CD4-positive, alpha-beta T cell (primary cell): ENCODE measurements at places on chromosomes 4 and X.

GRCh38 chrX:42920752-42921151 lies 142.8 kb upstream of the PPP1R2C start:
- no peaks in the 10 kb centered on the region for H3K36me3 ChIP-seq
- no peak overlapping the region for H3K4me3 ChIP-seq
- DNase-seq = no peak
- no peaks in the 10 kb centered on the region for H3K4me1 ChIP-seq
- H3K27me3 ChIP-seq = no peaks in the 10 kb centered on the region
- H3K27ac ChIP-seq = no peak overlapping the region

GRCh38 chrX:110346681-110347080 lies 12.0 kb upstream of the RTL9 start:
- H3K27ac ChIP-seq = no peak overlapping the region
- no peaks in the 10 kb centered on the region for H3K27me3 ChIP-seq
- H3K4me3 ChIP-seq = no peak overlapping the region
- no peaks in the 10 kb centered on the region for H3K36me3 ChIP-seq

- no peaks in the 10 kb centered on the region for H3K4me1 ChIP-seq
- no peaks in the 10 kb centered on the region for H3K36me3 ChIP-seq
- H3K27me3 ChIP-seq = no peaks in the 10 kb centered on the region
- H3K4me3 ChIP-seq = no peak overlapping the region
- no peak for DNase-seq
- H3K27ac ChIP-seq = no peak overlapping the region
Measured at GRCh38 chrX:67426946-67427345, 116.9 kb upstream of the AR start.

GRCh38 chr4:36027203-36027602 lies 217.1 kb downstream of the ARAP2 start:
- H3K27ac ChIP-seq = no peak overlapping the region
- no peak for DNase-seq
- no peaks in the 10 kb centered on the region for H3K36me3 ChIP-seq
- H3K27me3 ChIP-seq = no peaks in the 10 kb centered on the region

GRCh38 chr4:168995537-168996295 lies 14.3 kb downstream of the CBR4 start:
- H3K36me3 ChIP-seq = peaks cover 11% of the 10 kb centered on the region
- no peak for DNase-seq
- H3K4me1 ChIP-seq = no peaks in the 10 kb centered on the region

GRCh38 chr4:53365121-53365485 lies 758 bp downstream of the SCFD2 start:
- no peaks in the 10 kb centered on the region for H3K27me3 ChIP-seq
- DNase-seq = no peak
- no peaks in the 10 kb centered on the region for H3K36me3 ChIP-seq
- peak overlapping the region; percentile 77 for H3K27ac ChIP-seq
- H3K4me1 ChIP-seq = peaks cover 33% of the 10 kb centered on the region

GRCh38 chr4:123832173-123833026 lies 435.8 kb downstream of the SPRY1 start:
- H3K36me3 ChIP-seq = no peaks in the 10 kb centered on the region
- H3K27me3 ChIP-seq = no peaks in the 10 kb centered on the region
- no peak overlapping the region for H3K4me3 ChIP-seq
- no peaks in the 10 kb centered on the region for H3K4me1 ChIP-seq
- no peak overlapping the region for H3K27ac ChIP-seq

- H3K4me3 ChIP-seq = no peak overlapping the region
- H3K27ac ChIP-seq = no peak overlapping the region
- peaks cover 6% of the 10 kb centered on the region for H3K4me1 ChIP-seq
- no peaks in the 10 kb centered on the region for H3K36me3 ChIP-seq
Measured at GRCh38 chr4:82124932-82125786, 248.6 kb downstream of the HNRNPD start.

DNA sequence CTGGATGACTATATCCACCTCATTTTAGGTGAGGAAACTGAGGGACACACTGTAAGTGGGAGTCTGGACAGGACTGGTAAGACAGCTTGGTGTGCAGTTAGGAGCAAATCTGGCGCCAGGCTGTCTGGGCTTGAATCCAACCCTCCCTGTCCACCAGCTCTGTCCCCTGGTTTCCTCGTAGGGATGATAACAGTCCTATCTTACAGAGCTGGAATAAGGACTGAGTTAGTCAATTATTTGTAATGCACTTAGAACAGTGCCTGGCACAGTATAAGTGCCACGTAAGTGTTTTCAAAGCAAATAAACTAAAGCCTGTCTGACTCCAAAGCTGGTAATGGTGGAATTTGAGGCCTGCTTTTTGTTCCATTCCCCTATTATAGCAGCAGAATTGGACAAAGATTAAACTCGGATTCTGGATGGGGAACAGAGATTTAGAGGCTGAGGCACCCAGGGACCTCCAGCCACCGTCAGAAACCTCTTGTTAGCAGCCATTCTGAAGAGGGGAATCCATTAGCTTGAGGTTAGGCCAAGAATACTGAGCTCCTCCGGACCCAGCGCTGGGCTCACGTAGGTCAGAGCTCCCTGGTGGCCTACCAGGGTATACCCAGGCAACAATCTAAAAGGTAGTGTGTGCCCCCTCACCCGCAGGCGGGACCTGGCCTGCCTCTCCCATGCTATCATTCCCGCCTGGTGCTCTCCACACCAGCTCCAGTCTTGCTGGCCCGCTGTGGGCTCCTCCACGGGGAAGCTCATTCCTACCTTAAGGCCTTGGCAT lies 102.1 kb downstream of the UCHL1 start:
- H3K4me3 ChIP-seq = no peak overlapping the region
- H3K27ac ChIP-seq = no peak overlapping the region
- no peaks in the 10 kb centered on the region for H3K36me3 ChIP-seq
- no peak for DNase-seq
- H3K4me1 ChIP-seq = no peaks in the 10 kb centered on the region

GRCh38 chr4:55181010-55182005 lies 55.9 kb upstream of the KDR start:
- H3K36me3 ChIP-seq = no peaks in the 10 kb centered on the region
- no peaks in the 10 kb centered on the region for H3K4me1 ChIP-seq
- no peak overlapping the region for H3K27ac ChIP-seq
- H3K27me3 ChIP-seq = peaks cover 1% of the 10 kb centered on the region
- H3K4me3 ChIP-seq = no peak overlapping the region
- DNase-seq = no peak

DNA sequence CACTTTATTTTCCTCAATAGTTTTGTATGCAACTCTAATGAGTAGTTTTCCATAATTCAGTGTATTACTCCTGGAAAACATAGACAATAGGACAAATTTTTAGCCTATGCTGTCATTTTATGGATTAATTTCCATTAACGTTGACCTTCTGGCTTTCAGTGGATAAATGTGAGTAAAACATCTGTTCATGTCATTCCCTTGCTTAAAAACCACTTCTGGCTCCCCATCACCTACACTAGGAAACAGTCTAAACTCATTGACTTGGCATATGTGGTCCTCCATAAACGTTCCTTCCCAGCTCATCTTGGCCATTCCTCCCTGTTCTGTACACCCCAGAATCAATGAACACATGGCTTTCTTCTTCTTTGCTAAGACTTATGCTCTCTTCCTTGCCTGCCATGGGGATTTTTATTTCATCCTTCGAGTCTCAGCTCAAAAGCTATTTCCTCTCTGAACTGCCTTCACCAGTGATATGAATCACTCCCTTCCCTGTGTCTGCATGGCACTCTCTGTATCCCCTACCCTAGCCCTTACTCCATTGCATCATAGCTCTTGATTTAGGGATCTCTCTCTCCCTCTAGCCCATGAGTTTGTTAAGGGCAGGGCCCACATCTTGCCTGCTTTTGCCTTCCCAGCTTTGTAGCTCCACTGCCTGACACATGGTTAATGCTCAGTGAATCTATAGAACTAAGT lies 34.8 kb downstream of the DOCK11 start:
- peak overlapping the region; percentile 29 for H3K27ac ChIP-seq
- DNase-seq = no peak
- peaks cover 49% of the 10 kb centered on the region for H3K4me1 ChIP-seq
- H3K4me3 ChIP-seq = no peak overlapping the region
